ENCODE measurements at places on chromosomes 2 and 18.

DNA sequence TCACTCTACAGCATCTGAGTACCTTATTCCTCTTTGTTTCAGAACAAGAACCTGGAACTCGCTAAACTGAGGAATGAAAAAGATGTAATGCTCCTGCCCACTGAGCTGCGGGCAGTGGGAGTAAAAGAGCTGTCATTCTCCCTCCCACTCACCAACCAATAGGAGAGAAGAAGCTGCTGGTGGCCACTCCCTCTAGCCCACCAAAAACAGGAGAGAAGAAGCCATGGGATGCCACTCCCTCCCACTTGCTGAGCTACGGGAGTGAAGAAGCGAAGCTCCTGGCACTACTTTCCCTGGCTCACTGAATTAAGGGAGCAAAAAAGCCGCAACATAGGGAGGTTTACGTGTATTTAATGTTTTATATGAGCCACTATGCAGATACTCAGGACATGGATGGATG is 53.7 kb downstream of the RIT2 start:
- DNase-seq = no peak

DNA sequence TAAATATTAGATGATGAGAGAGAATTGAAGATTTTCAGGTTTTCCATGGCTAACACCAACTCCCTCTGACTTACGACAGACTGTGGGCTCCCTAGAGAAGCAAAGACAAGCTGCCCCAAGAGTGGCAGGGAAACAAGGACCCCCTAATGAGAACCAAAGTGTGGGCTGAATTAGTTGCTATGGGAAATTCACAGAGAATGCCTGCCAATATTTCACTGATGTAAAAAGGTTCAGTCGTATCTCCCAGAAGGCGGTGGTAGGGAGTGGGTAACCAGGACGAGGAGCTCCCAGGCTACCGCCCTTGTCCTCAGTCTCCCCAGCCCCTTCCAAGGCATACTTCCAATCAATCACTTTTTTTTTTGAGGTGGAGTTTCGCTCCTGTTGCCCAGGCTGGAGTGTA is 113.6 kb downstream of the LAMA1 start:
- peak; percentile 29 for DNase-seq

DNA sequence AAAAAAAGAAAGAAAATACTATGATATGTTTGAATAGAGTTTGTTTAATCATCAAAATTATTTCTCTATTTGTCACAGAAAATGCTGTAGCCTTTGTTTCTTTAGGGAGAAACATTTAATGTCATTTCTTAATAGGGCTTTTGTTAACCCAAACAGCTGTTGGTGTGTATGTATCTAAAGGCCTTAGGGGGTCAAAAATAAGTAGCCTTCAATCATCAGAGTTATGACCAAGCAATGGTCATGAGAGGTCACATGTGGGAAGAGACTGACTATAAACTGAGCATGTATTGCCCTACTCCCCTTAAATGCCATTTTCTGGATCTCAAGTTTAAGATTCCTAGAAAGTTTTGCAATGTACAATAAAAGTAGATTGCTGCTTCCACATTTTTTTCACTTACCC is 22.7 kb downstream of the HNMT start:
- DNase-seq = no peak

DNA sequence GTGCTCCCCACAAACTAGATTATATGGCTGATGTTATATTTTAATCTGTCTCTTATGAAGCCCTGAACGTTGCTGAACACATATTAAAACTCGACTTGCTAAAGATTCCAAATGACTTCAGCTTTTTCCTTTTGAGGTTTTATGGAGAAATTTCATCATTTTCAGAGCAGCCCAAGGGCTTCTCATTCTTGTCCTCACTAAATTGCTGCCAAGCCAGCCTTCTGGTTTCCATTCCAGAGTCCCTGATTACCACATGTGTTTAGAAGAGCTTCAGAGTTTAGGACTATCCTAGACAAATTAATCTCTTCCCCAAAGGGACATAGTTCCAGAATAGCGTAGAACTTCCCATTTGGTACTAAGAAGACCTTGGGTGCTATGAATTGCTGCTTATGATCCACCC is 77.8 kb upstream of the CCDC195 start:
- DNase-seq = no peak

DNA sequence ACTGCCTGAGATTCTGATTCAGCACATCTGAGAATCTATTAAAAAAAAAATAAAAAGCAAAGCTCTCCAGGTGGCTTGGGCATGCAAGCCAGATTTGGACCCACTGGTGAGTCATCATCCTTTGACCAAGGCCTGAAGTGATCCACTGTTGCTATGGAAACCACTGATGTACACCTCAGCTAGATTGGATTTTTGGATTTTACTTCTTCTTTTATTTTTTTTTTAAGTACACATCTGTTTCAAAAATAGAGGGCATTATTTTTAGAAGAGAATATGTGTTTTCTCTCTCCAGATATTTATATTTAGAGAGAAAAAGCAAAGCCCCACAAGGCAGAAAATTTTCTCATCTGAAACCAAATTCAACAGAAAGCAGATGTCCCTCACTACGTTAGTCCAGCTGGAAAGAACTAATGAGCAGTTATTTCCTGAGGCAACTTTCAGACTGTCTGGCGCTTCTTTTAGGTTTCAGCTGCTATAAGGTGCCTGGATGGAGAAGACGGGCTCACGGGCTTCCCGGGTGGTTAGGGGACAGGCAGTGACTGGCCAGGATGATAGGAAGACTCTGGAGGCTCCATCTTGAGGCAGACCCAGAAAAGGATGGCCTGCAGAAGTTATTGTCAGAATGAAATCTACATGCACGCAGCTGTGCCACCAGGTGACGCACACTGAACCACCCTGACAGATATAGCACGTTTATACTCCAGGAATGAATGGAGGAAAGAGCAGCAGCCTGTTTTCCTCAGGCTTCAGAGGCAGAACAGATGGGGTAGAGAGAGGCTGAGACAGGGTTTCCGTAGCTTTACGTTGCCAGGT is 50.5 kb downstream of the MRPL35 start:
- DNase-seq = peak; percentile 90

- DNase-seq = peak; percentile 79
These were observed 1.3 kb downstream of the BCL2 start for GRCh38 chr18:63317982-63318888.

- DNase-seq = no peak
These were observed 224.7 kb downstream of the ACKR3 start for GRCh38 chr2:236794176-236794957.

DNA sequence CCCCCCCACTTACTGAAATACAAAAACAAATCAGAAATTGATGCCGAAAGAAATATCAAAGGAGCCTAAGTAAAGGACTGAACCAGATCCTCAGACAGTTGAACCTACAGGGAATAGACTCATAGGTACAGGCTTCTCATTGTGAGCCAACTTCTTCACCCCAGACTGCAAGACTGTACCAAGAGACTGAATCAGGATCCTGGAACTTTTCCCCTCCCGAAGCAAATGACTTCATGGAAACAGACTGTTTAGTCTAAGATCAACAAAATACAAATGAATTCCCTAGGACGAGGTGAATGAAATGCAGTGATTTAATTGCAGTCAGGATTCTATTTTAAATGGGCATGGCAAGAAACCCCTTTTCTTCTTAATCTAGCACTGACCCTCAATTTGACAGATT is 53.6 kb upstream of the RNF152 start:
- no peak for DNase-seq

DNA sequence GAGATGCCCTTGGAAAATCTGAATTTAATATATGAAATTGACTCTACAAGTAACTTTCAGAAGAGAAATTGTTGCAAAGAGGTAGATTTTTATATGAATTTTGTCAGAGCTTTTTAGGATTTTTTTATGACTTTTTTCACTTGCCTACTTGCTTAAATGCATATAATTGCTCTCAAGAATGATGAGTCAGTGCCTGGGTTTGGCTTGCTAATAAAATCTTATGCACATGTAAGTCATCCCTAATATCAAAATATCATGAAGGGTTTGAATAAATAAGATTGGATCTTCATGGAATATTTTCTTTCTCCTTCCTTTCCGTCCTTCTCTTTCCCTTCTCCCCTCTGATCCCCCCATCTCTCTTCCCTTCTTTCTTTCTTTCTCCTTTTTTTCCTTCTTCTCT is 354.1 kb downstream of the TXNL1 start:
- DNase-seq = no peak

DNA sequence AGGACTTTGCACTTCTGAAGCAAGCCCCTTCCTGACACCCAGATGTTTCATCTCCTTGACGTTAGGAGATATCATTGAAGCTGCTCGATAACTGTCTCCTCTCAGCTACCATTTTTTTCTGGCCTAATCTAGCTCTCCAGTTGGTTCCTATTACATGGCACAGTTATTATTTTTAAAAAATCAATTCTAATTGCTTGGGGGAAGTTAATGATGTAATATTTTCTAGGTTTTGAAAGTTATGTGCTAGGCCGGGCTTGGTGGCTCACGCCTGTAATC is 22.5 kb upstream of the RAB31 start:
- DNase-seq = no peak

DNA sequence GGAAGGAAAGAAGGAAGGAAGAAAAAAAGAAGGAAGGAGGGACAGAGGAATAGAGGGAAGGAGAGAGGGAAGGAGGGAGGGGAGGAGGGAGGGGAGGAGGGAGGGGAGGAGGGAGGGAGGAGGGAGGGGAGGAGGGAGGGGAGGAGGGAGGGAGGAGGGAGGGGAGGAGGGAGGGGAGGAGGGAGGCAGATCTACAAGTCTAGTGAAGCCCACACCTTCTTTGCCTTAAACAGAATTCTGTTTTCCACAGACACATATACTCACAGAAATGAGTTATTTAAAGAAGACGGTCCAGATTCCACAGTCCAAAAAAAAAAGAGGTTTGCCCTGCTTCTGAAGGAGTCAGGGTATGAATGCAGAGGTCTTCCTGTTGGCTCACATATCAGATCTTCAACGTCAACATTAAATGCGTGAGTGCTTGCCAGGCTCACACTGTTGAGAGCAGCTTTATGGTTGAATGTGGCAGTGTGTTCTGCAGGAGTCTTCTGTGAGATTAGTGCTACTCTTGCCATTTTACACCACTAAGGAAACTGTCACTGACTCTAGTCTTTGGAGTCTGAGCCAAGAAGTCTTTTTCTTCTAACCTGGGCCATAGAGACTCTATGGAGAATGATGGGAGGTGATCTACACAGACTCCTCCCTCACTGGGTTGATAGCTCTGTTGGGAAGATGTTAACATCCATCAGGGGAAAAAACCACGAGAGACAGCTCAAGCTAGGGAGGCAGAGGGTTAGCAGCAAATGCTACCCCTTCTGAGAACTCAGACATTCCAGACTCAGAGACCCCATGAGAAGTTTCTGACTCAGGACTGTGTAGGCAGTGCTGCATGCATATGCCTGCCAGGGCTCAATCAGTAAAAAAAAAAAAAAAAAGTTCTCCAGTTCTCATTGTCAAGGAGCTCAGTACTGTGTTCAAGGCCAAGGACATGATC is 23.3 kb downstream of the PAX8 start:
- DNase-seq = no peak

DNA sequence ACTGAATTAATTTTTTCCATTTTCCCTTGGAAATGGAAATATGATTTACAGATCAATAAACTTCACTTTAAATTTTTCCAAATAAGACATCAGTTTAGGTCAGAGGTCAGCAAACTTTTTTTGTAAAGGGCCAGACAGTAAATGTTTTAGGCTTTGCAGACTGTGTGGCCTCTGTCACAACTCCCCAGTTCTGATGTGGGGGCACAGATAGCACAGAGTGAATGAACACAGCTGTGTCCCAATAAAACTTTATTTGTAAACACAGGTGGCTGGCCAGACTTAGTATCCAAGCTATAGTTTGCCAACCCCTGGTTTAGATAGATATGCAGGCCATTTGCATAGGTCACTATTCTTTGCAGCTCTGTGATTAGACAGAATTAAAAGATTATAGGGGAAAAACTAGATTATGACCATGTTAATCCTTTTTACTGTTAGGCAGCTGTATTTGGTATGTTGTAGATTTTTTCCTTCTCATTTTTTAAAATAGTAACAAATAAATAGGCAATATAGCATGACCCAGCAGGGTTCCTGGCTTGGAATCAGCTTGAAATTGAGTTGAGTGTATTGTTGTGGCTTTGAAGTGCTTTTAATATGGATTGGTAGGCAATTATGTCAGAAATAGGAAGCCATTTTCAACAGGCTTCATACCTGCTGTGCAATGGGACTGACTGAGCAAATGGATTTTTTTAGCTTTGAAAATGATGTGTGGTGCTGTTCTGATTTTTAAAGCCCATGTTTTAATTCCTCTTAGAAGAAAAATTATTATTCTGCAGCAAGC is 59.7 kb downstream of the WDSUB1 start:
- peak; percentile 32 for DNase-seq

DNA sequence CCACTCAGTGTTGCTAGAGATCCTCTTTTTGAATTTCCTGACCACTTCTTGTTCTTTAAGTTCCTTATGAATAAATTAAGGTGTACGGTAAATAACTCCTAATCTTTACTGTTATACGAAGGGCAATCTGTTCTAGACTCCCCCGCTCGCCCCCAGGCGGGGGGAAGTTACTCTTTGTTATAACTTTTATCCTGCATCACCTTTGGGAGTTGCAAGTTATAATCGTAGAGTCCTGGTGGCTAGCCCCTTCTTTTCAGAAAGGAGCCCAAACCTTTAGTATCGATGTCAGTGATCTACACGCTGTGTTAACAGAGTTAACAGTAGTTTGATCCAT is 652 bp downstream of the GCA start:
- DNase-seq = no peak

DNA sequence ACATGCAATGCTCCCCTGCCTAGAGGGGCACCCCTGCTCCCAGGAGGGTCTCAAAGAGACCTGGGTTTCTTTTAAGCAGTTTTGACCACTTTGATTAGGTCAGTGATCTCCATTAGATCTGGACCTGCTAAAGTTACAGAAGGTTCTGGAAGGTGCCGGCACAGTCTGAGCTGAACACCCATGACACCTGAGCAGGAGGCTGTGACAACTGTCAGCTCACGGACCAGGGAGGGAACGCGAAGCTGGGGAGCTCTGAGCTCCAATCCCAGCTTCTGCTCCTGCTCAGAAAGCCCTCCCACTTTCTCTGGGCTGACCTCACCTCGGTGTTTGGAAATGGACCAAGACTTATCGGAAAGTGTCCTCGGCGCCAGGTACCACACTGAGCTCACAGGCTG is 113.8 kb downstream of the NFATC1 start:
- no peak for DNase-seq

DNA sequence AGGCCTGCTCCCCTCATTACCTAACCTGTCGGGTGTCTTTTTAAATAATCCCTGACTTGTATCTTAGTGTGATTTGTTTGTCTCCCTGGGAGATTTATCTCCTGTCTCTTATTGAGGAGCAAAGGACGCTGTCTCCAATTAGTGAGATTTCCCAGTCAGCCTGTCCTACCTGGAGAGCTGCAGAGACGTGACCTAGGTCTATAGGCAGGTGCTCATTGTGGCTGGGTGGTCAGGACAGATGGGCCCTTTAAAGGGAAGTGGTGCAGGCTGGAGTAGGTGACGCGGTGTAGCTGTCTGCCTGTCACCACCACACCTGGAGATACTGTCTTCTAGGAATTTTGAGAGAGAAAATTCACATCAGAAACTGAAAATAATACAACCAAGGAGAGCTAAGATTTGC is 28.0 kb downstream of the PLB1 start:
- DNase-seq = no peak

- no peak for DNase-seq
These were observed 58.5 kb upstream of the RAB27B start for GRCh38 chr18:54769526-54770464.

GRCh38 chr2:138531913-138532312 is 30.3 kb downstream of the SPOPL start:
- DNase-seq = no peak

GRCh38 chr2:99949963-99950362 is 192.4 kb downstream of the AFF3 start:
- DNase-seq = no peak
